ENCODE measurements at places on chromosomes 7 and 10. TPM values are rescaled to one million over a fixed set of nuclear protein-coding genes. Genes with fewer than 3 reads are reported as not detected.
A peak's percentile ranks its signal among the peaks of the same experiment; 100 is the strongest.

- no peak for DNase-seq
Measured at GRCh38 chr10:2208106-2208505, 470.8 kb upstream of the ADARB2 start.

- peak; percentile 32 for DNase-seq
Measured at GRCh38 chr7:322111-322671, 32.2 kb downstream of the FOXL3 start.

The SGCE gene
- total RNA-seq, result 23.0 TPM

DNA sequence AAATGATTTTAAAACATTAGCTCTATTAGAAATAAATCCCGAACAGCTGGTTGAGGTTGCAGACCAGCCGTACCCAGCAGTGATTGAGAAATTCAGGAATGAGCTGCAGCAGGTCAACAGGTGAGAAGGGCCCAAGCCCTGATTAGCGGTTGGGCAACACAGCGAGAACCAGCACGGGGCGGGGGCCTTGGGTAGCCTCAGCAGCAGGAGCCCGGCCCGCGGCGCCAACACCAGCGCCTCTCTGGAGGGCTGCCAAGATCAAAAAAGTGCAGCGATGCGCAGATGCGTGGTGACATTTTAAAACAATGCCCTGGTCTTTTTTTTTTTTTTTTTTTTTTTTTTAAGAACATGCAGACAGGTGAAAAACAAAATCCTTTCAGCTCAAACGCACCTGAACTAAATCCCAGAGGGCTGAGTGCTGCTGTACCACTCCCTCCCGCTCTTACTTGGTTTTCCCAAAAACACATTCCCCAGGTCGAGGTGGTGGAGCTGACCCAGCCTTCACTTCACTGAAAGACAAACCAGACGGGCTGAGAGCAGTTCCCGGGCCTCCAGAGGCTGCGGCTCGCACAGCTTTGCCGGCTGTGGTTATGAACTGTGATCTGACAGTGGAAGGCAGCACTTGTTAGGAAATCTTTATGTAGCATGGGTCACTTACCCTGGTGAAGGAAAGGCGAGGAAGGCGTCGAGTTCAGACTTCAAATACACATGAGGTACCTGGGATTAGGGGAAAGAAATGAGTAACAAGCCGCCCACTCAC lies 579.4 kb downstream of the SDK1 start:
- no peak for DNase-seq

- no peak for DNase-seq
Measured at GRCh38 chr7:43865277-43865676, 4.0 kb downstream of the MRPS24 start.

The UTF1 gene
- total RNA-seq, result not detected

The BRI3 gene
- total RNA-seq, result 64.0 TPM

The MEST gene
- 6.4 TPM for total RNA-seq

The GIMAP2 gene
- total RNA-seq, result 0.13 TPM

The PFKFB3 gene
- total RNA-seq, result 37.0 TPM

DNA sequence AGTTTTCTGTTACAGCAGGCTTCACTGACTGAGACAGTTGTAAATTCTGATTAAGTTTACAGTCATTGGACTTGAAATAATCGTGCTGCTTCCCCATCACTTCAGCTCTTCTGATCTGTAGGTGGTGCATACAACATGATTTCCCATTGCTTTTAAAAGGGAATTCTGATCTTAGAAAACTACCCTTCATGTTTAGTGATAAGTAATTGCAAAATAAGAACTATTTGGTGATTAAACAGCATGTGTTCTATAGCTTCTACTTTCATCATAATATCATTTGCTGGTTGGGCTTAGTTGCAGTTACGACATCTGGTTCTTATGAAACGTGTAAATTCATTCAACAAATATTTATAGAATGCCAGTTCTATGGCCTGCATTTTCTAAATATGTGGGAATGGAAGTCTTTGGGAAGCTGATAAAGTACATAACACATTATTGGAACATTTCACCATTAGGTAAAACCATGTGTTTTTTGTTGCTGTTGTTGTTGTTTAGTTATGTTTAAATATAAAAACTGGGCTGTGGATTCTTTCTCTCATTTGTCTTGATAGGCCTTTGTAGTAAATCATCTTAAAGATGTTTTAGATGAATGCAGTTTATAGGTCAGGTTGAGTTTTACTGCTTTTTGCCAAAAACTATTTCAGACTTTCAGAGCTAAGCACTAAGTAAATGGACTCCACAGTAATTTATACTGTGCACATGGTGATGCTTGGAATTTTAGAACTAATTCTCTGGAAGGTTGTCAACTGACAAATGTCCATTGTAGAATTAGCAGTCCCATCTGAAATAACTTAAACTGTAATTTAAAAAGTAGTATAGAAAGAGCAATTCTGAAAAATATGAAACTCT lies 13.1 kb downstream of the GNAI1 start:
- DNase-seq, result peak; percentile 92

DNA sequence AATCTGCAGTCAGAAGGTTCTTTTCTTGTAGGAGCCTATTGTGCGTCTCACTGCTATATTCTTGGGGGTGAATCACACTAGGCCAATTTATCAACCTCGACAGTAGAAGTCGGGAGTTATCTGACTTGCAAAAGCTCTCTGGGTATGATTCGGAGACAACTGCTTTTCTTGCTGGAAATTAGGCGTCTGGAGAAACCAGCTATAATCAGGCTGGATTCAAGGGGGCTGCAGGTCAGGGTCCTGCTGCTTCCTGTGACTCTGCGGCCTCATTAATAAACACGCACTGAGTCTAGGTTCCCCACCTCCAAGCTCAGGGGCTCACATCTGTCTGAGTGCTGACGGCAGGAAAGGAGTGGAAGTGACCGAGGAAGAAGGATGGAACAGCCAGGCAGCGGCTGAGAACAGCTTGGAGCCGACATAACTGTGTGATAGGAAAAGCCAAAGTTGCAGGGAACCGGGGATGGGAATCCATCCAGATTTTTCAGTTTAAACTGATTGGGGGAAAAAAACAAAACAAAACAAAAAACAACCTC lies 184.6 kb downstream of the FANK1 start:
- DNase-seq, result no peak

- peak; percentile 86 for DNase-seq
Measured at GRCh38 chr10:96614515-96614914, 27.7 kb upstream of the TM9SF3 start.

DNA sequence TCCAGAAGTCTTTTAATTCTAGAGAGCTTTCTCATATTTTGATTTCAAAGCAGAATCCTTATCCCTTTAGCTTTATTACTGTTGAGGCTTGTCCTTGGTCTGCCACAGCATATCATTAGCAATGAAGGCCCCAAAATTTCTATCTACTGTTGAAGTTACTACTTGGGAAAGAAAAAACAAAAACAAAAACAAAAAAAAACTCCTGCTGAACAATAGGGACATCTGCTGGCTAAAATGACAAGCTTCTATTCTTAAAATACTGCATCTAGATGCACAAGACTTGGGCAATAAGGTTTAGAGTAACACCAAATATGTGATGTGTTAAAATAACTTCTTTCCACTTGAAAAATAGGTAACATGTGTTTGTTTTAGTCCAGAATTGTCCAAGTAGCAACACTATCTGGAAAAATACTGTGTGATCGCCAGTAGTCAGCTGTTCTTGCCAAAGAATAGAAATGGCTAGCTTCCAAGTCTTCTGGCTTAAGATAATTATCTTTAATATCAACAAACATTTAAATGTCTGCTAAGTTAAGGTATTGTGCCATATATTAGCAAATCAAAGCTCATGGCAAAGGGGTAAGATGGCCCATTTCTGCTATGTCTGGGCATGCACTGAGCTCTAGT lies 3.8 kb upstream of the DMTF1 start:
- peak; percentile 54 for DNase-seq

DNA sequence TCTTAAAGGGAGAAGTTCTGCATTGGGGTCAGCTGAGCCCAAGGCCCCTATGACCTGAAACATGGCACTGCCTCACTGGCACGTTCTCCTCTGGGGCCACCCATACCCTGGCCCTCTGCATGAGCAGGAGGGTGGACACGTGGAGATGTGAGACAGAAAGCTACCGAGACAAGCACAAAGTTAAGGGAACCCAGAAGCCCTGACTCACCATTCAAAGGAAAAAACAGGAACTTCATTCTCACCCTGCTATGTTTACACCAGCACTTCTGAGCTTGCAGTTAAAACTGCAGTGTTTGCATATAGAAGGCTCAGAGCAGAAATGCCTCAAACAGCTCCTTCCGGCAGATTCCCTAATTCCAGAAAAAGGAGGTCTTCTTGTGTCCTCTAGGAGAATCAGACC lies 41.7 kb downstream of the DENND11 start:
- DNase-seq, result no peak

All from bronchial epithelial cell (primary cell).